ENCODE measurements at places on chromosomes 12 and 14.
A peak's percentile ranks its signal among the peaks of the same experiment; 100 is the strongest.

DNA sequence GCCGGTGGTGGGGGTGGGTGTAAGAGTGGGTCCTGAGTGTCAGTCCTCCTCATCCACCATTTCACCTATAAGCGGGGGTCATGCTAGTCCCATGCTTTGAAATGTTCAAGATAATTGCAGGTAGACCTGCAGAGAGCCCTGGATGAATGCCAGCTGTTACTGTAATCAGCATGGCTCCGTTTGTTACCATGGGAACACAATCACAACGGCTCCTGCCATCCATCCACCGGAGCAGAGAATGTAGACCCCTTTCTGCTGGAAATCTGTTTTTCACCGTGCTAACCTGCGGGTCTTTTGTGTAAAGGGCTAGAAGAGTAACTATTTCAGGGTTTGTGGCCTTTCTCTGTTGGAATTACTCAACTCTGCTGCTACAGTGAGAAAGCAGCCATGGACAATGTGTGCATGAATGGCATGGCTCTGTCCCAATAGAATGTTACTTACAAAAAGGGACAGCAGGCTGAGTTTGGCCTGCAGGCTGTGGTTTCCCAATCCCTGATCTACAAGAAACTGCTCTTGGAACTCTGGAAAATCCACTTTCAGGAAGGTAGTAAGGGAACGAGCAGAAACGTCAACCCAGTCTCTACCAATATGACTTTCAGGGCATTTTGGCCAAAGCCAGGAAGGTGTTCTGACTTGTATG lies 36.1 kb downstream of the KCTD10 start:
- no peak for DNase-seq

- DNase-seq, result no peak
Measured at GRCh38 chr12:82411546-82412230, 53.4 kb downstream of the METTL25 start.

- no peak for DNase-seq
Measured at GRCh38 chr12:124581307-124582107, 14.1 kb upstream of the NCOR2 start.

DNA sequence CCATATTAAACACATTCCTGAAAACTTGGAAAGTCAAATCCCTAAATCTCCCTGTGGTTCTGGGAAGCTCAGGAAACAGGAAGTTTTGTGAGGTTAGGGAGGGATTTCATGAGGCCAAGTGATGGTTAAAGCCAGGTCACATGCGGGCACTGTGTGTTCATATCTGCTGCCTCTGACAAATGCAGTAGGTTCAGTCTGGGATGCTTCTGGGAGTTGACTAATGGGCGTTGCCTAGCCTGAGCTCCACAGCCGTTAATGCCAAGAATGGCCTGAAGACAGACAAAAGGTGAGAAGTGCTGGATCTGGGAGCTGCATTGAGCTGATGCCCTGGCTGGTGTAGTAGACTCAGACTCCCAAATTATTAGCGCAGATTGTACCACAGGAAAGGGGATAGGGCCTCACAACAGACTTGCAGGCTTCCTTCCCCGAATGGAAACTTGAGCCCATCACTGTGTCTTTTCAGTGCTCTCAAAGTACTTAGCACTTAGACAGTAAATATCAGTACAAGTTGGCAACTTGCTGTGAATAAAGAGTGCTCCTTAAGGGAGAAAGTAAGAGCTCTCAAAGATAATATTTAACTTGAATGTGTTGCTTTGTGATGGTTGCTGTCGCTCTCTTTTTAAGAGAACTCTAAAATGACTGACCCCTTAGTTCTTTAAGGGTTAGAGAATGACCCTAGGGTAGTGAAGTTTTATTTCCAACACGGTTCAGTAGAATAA lies 17.3 kb downstream of the GSG1 start:
- DNase-seq, result no peak

DNA sequence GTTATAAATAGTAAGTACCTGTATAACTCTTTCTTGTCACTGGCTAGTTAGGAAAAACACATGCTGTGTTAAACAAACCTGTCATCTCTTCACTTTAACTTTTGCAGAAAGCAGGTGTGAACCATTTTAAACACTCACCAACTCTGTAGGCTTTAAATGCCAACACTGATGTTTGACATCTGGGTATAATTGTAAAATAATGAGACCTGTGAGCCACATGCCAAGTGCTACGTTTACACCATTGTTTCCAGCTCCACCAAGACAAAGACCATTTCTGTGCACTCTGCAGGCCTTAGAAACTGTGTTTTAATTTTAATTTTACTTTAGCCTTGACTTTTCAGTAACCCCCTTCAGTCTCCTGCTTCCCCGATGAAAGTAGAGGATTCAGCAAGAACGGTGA lies 11.0 kb downstream of the TPH2 start:
- DNase-seq, result no peak

DNA sequence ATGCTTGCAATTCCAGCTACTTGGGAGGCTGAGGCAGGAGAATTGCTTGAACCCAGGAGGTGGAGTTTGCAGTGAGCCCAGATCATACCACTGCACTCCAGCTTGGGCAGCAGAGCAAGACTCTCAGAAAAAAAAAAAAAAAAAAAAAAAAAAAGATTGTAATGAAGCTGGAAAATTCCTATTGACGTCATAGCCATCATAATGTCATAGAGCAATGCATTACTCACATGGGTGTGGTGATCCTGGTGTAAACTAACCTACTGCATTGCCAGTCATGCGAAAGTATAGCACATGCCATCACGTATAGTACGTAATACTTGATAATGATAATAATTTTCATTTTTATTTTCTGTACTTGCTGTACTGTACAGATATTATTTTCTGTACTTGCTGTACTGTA lies 42.7 kb upstream of the NID2 start:
- DNase-seq, result no peak

- no peak for DNase-seq
Measured at GRCh38 chr14:48536318-48536717, 860.9 kb upstream of the MDGA2 start.

- DNase-seq, result no peak
Measured at GRCh38 chr14:77964586-77964985, 164.7 kb downstream of the ADCK1 start.

GRCh38 chr14:101588286-101588975 lies 27.1 kb downstream of the DIO3 start:
- DNase-seq, result no peak

DNA sequence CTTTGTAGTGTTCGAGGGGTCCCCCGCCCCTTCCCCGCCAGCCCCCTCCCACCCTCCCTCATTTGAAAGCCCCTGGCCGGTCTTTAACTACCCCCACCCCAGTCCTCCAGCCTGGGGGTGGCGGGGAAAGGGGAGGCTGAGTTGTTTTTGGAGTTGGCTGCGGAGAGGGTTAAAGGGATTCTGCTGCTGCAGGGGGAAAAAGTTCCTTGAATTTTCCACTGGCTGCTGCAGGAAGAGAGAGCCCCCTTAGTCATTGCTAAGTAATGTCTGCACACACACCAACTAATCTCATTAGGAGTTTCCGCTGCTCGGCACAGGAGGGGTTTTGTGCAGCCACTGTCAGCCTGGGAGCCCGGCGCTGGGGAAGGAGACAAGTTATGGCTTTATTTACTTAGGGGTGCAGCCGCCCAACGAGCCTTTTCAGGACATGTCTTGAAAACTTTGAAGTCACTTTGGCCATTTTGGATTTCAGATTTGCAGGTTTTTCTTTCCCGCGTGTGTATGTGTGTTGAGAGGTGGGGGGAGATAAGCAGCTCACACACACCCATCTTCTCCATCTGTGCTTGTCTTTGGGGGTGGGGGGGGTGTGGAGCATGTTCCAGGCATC lies 1.8 kb downstream of the ELK3 start:
- DNase-seq, result no peak

DNA sequence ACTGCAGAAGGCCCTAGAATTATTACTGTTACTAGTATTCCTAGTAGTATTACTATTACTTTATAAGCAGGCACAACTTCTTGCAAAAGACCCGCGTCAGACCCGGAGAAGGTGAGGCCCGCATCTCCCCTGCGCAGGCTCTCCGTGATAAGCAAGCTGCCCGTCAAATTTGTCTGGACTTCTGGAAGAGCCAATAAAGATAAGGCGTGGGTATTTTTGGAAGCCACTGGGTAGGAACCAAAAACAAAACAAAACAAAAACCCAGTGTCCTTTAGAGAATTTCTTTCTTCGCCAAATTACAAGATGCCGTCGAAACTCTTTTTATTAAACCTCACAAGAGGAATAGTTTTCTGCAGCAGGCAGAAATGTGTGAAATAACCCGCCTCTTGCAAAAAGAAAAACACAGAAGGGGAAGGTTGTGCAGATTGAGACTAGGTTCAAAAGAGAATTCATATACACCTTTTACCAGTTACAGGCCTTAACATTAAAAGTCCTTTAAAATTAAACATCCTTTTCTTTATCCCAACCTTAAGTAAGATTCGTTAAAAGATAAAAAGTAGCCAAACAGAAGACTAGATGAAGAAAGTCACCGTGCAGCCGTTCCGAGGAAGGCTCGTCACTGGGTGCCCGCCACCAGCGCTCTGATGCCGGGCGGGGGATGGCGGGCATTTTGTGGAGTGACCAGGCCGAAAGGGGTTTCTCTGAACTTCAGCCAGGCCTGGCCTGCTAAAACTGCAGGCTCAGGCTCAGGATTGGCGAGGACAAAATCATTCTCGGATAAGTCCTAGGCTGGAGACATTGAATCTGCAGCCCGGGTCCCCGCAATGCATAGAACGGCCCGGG lies 1.6 kb downstream of the TBX5 start:
- DNase-seq, result no peak

DNA sequence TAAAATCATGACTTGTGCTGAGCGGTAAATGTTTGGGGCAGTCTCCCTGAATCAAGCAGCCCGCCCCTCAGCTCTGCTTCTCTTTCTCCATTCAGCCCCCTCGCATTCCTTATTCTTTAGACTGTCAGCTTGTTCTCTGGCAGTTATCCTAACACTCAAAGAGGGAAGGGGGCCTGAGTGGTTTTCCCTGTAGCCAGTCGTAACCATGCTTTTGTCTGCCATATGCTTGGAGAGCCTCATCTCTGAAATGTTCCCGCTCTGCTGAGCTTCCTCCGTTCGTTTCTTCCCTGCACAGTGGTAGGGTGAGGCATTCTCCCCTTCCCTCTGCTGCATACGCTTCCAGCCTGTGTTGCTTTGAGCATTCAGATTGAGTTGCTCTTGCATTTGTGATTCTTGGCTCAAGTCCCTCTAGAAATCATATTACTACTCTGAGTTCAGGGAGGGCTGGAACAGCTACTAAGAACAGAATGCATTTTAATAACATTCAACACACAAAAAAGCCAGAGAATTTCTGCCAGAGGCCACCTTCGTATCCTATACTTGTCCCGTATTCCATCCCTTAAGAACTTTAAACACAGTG lies 119.7 kb downstream of the FBXL14 start:
- no peak for DNase-seq

- DNase-seq, result no peak
Measured at GRCh38 chr12:109695961-109696461, 17.6 kb upstream of the FAM222A start.

DNA sequence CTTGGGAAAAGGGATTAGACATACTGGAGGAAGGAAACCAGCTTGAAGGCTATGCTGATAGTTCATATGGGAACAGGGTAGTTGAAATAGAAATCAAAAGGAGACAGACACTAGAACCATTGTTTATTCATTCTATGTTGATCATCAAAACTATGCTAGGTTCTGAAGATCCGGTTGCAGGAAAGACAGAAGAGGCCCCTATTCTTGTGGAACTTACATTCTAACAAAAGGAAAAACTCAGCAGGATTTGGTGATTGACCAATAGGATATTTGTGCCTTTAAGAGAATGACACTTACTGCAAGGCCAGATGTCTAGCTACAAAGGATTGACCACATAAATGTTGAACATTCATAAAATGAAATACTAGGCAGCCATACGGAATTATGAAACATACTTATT lies 179.2 kb downstream of the AKAP6 start:
- DNase-seq, result no peak

DNA sequence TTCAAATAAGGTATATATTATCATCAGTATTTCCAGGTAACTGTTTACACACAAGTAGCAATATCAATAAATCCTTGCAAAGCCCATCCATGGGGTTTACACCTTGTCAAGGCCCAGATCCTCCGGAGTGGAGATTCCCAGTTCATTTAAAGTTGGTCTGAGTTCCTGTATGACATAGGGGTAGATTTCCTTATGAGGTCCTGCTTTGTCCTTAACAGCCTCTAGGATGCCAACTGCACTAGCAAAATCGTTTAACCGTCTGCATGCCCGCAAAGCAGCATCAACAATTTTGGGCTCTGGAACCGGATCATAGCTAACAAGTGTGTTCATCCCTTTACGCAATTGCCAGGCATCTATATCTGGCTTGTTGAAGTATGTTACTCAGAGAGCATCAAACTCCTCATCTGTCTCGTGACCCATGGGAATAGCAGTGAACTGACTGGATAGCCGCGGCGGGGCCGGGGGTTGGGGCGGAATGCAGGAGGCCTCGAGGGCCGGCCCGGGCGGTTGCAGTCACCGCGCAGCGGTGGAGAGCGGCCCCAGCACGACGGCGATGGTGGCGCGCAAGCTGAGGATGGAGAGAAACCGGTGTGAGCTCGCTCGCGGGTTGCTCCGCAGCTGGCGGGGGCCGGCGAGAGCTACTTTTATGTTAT lies 30.6 kb upstream of the FBXO34 start:
- DNase-seq, result no peak

GRCh38 chr14:37622231-37622923 lies 26.9 kb downstream of the TTC6 start:
- DNase-seq, result no peak

- DNase-seq, result no peak
Measured at GRCh38 chr14:38217553-38217952, 9.8 kb downstream of the SSTR1 start.

GRCh38 chr14:46381674-46382073 lies 269.9 kb downstream of the RPL10L start:
- DNase-seq, result no peak

DNA sequence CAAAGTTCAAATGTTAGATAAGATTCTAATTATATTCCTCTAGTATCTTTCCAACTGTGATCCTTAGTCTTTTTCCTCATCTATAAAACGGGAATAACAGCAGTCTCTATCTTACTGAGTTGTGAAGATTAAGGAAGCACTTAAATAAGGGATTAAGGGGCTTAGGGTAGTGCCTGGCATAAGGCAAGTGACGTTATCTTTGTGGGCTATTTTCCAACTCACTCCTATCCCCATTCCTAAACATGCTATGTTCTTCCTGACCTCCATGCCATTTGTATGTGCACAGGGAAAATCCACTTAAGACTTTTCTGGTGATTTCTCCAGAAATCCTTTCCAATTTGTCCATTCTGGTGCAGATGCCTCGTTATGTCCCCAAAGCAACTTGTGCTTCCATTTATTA lies 33.3 kb downstream of the SUPT16H start:
- no peak for DNase-seq

DNA sequence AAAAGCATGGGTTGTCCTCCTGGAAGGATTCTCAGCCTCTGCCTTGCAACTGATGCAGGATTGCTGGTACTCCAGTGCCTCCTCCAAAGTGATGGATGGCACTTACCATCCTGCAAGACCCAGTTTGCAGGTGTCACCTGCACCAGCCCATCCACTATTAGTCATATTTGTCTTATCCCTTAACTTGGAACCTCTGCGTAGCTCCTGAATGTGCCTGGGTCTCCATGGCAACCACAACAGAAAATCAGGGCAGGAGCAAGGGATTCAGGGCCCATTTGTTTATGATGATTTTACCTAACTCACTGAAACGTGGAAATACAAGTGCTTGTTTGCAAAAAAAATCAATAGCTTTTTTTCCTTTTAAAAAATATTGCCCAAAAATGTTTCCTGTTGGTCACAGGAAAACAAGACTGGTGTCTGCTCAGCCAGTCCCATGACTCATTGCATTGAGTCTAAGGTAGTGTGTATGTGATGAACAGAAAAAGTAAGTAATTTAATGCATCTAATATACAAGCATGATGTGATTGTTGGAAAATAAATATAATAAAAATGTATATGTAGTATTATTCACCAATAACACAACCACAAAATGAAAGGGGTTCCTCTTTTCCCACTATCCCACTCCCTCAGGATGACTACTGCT lies 1196.3 kb upstream of the TMEM132C start:
- peak; percentile 36 for DNase-seq
